Activated T-helper 1 cell treated with anti-CD3 and anti-CD28 coated beads, Interleukin-12 subunit alpha, Interleukin-12 subunit beta, Interleukin-2, Interleukin-4 antibody, amounts not matched to agents 30 ng/mL and 10 ng/mL and 1 ng/mL, durations not matched to agents 14 hours and 24 hours and 36 hours (primary cell): ENCODE measurements at places on chromosomes 2 and 18. TPM values are rescaled to one million over a fixed set of nuclear protein-coding genes. Genes with fewer than 3 reads are reported as not detected.

GRCh38 chr2:128236491-128237035 lies 82.1 kb downstream of the HS6ST1 start:
- H3K4me3 ChIP-seq: no peak overlapping the region
- no peak for DNase-seq
- H3K27me3 ChIP-seq: peaks cover 10% of the 10 kb centered on the region
- H3K27ac ChIP-seq: no peak overlapping the region
- no peaks in the 10 kb centered on the region for H3K36me3 ChIP-seq
- peaks cover 5% of the 10 kb centered on the region for H3K4me1 ChIP-seq

The ZFP36L2 gene
- total RNA-seq: 92.3 TPM in 2 replicates

The NOSTRIN gene
- total RNA-seq: not detected in 2 replicates

DNA sequence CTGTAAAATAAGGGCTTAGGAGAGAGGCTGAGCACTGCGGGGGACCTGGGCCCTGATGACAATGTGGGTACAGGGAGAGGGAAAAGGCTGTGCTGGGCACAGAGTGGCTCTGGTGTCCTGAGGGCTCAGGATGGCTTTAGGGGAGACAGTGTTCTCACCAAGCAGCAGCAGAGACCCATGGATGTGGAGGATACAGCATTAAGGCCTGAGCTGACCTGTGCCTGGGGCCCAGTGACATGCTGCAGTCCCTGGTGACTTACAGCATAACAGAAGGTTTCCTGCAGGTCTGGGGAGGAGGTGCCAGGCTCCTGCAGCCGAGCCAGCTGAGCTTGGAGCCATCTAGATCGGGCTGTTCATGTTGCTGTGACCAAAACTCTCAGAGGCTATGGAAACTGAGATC lies 191.3 kb upstream of the SMAD2 start:
- H3K36me3 ChIP-seq: no peaks in the 10 kb centered on the region
- no peak for DNase-seq
- H3K4me1 ChIP-seq: peaks cover 40% of the 10 kb centered on the region
- H3K4me3 ChIP-seq: no peak overlapping the region
- H3K27me3 ChIP-seq: peaks cover 28% of the 10 kb centered on the region

- H3K4me3 ChIP-seq: no peak overlapping the region
- DNase-seq: no peak
- peaks cover 9% of the 10 kb centered on the region for H3K4me1 ChIP-seq
- H3K27ac ChIP-seq: no peak overlapping the region
- no peaks in the 10 kb centered on the region for H3K36me3 ChIP-seq
Measured at GRCh38 chr2:227394401-227394800, 6.7 kb upstream of the SCYGR1 start.

- H3K27ac ChIP-seq: no peak overlapping the region
- no peaks in the 10 kb centered on the region for H3K27me3 ChIP-seq
- H3K4me1 ChIP-seq: no peaks in the 10 kb centered on the region
- no peak overlapping the region for H3K4me3 ChIP-seq
- H3K36me3 ChIP-seq: no peaks in the 10 kb centered on the region
- no peak for DNase-seq
Measured at GRCh38 chr2:132929786-132930185, 259.8 kb upstream of the LYPD1 start.

DNA sequence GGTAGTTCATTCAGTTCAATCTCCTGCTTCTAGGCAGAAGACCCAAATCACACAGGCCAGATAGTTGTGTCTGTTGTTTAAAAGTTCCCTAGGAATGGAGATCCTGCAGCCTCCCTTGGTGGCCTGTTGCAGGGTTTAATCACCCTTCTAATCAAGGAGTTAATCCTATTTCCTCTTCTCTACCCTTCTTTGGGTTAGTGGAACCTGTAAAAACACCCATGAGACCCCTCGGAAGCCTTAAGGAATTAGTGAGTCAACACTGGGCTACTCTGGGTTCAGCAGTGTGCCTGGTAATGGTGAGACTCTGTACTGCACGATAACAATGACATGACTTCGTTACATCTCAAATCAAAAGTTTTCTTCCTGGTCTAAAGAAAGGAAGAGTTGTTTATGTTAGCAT lies 217.6 kb upstream of the NRP2 start:
- no peak overlapping the region for H3K4me3 ChIP-seq
- no peaks in the 10 kb centered on the region for H3K36me3 ChIP-seq
- no peak for DNase-seq

The KYNU gene
- total RNA-seq: not detected in 2 replicates

The RPE gene
- 56.8 and 58.7 TPM in 2 replicates for total RNA-seq

- H3K36me3 ChIP-seq: no peaks in the 10 kb centered on the region
- H3K4me3 ChIP-seq: no peak overlapping the region
- no peak overlapping the region for H3K27ac ChIP-seq
Measured at GRCh38 chr2:240644859-240645301, 19.6 kb downstream of the GPR35 start.

The ADAM23 gene
- 0.15 and 0.16 TPM in 2 replicates for total RNA-seq
